ENCODE measurements at places on chromosomes 13 and 19.

DNA sequence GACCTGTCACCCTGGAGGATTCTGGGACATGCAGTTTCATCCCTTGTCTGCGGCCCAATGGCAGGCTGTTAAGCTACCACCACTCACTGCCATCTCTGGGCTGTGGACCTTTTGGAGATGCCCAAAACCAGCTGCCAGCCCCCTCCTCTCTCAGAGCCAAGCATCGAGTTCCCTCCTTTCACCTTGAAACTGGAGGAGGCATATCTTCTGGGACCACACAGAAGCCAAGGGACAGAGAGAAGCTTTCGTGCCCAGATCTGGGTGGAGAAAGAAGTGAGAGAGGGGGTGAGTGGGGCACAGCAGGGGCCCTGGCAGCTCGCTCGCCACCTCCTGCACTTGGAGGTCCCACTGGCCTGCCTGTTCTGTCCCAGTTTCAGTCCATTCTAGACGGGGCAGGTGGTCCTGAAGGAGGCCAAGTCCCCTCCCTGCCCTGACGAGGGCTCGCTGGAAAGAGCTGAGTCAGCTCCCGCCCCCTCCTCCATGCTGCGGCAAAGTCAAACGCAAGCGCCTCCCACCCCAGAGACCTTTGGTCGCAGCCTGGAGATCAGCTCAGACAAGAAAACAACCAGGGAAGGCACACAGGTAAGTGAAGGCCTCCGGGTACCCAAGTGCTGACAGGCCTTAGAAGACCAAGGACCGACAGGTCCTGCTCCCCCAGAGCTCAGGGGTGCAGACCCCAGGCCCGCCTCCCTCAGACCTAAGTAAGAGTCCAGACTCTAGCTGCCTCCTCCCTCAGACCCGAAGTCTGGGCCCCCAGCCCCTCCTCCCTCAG, 3.8 kb downstream of the BCAT2 start:
- no peak for DNase-seq

GRCh38 chr13:41802684-41803444, 158.0 kb downstream of the VWA8 start:
- DNase-seq, result no peak

DNA sequence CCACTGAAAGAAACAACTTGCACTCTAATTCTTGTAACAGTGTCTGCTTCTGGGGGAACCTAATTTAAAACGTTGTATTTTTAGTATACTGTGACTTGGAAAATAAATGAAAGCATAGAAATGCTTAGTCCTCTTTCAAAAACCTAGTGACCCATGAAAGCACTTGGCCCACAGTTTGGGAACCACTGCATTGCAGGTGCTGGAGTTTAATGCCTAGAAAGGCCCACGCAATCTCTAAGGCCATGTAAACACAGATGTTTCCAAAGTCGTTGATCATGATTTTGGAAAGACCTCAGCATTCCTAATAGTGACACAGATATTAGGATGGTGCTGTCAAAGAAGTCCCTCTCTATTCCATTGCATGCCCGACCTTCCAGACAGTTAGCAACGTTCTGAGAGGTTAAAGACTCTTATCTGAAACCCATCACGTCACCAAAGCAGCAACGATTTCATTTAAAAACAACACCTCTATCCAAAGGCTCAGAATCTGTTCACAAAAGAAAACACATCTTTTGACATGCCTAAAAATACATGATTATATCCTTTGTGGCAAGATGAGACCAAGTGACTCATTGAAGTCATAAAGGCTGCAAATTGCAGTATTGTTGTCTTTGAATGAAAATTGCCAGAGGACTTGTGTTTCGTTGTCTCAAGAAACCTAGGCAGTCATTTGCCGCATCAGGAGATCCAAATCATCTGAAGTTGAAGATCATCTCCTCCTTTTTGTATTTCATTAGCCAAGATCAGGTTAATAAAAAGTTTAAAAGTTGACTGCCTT, 328.0 kb upstream of the ZNF507 start:
- no peak for DNase-seq

- no peak for DNase-seq
These were observed 1078.7 kb upstream of the ATXN8OS start for GRCh38 chr13:69028936-69029335.
